ENCODE measurements at places on chromosomes 2 and 18. TPM values are rescaled to one million over a fixed set of nuclear protein-coding genes. Genes with fewer than 3 reads are reported as not detected.

DNA sequence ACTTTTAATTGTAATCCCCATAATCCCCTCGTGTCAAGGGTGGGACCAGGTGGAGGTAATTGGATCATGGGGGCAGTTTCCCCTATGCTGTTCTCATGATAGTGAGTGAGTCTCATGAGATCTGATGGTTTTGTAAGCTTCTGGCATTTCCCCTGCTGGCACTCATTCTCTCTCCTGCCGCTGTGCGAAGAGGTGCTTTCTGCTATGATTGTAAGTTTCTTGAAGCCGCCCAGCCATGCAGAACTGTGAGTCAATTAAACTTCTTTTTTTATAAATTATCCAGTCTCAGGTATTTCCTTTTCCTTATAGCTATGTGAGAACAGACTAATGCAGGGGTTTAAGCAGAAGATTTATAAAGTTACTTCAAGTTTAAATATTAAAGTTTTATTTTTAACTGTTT lies 655.2 kb downstream of the EPHA4 start:
- no peak for DNase-seq

The CHST10 gene
- total RNA-seq: not detected

DNA sequence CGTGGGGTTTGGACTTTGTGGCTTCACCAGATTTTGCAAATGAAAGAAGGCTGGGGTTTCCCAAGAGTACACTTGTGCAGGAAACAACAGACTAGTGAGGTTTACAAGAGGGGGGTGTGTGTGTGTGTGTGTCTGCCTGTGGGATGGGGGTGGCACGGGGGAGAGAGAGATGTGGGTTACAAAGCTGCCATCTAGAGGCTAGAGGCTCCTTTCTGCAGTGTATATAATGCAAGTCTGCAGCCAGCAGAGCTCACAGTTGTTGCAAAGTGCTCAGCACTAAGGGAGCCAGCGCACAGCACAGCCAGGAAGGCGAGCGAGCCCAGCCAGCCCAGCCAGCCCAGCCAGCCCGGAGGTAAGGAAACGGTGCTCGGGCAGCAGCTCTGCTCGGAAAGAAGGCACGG lies at the start of gene ACKR3:
ACKR3 (plus strand) TSS at position 253 of the 401 bp plus-strand sequence. CDS start 10,641 bp downstream, outside the sequence.
- peak; percentile 67 for DNase-seq

GRCh38 chr2:163471947-163472346 lies 263.9 kb downstream of the FIGN start:
- no peak for DNase-seq

GRCh38 chr2:212409560-212409959 lies 129.0 kb downstream of the ERBB4 start:
- DNase-seq: no peak

GRCh38 chr2:136328207-136328795 lies 210.4 kb upstream of the CXCR4 start:
- no peak for DNase-seq

DNA sequence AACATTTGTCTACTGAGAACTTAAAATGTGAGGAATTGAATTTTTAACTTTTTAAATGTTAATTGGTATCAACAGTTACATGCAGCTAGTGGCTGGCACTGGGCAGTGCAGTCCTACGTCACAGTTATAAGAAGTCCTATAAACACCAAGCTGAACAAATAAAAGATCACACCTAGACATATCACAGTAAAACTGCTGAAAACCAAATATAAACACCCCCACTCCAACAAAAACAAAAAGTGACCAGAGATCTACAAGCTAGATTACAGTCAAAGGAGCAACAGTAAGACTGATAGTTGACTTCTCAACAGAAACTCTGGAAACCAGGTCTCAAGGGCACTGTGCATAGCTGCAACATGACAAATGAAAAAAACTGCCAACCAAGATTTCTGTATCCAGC lies 19.4 kb downstream of the TLK1 start:
- DNase-seq: no peak

- DNase-seq: no peak
Measured at GRCh38 chr2:5540856-5541255, 151.3 kb upstream of the SOX11 start.

GRCh38 chr2:166454006-166454595 lies 39.9 kb downstream of the SCN7A start:
- no peak for DNase-seq

DNA sequence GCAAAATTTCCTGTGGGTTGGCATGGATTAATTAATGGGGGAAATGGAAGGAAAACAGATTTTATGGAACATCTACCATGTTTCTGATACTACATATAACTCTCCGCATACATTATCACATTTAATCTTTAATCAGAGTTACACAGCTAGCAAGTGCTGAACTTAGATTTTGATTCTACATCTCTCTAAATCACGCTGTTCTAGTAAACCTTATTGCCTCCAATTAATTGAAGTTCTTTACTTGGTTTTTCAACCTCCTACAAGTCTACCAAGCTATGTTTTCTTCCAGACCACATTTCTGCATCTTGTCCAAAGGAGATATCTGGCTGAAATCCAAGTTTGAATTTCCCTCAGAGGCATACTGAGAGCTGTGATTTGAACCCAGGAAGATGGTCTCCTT lies 125.8 kb upstream of the GAREM1 start:
- no peak for DNase-seq

The CPS1 gene
- total RNA-seq: 1.2 TPM

GRCh38 chr18:28903306-28903705 lies 726.4 kb upstream of the CDH2 start:
- no peak for DNase-seq

The SEPTIN2 gene
- 209 TPM for total RNA-seq

- no peak for DNase-seq
Measured at GRCh38 chr2:230949966-230950873, 25.2 kb upstream of the GPR55 start.

The SALL3 gene
- total RNA-seq: not detected

GRCh38 chr2:186327251-186327868 lies 158.7 kb upstream of the ZC3H15 start:
- DNase-seq: no peak

DNA sequence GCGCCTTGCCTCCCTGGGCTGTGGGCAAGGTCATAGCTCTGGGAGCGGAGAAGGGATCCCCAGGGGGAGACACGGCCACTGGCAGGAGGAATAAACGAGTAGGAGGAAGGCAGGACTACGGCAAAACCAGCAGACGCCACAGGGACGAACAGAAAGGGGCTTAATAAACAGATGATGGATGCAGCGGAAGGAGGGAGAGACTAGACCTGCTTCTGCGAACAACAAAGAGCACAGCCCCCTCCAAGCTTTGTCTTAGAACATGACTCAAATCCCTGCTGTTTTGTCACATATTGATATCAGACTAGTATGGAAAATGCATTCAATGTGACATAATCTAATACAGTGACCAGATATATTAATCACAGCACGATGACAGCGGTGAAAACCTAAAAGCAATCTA lies 155.9 kb upstream of the TPO start:
- no peak for DNase-seq

The ST8SIA5 gene
- not detected for total RNA-seq

GRCh38 chr2:221286406-221286805 lies 285.7 kb downstream of the EPHA4 start:
- DNase-seq: no peak

GRCh38 chr2:6986301-6986911 lies 69.2 kb downstream of the RNF144A start:
- no peak for DNase-seq

- no peak for DNase-seq
Measured at GRCh38 chr2:144403933-144404332, 116.0 kb downstream of the ZEB2 start.

DNA sequence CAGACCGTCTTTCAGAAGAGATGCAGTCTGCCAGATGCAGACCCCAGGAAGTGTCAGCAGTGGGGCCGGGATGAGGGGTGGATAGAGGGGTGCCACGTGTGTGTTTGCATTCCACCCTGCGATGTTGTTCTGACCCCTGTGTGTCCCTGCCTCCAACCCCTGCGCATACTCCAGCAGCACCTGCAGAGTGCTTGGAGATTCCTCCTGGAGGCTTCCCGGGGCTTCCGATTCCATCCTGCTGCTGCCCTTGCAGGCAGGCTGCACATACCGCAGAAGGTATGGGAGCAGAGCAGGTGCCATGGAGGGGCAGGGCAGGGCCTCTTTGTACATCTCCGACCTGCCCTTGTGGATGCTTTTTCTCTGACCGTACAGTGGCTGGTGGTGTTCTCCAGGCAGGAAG lies 177.2 kb downstream of the SH3RF3 start:
- DNase-seq: no peak

GRCh38 chr2:5454051-5454390 lies 238.2 kb upstream of the SOX11 start:
- DNase-seq: no peak

GRCh38 chr2:219443016-219443696 lies 8.5 kb downstream of the SPEG start:
- DNase-seq: no peak

The UGT1A10 gene
- total RNA-seq: 1.0 TPM

- DNase-seq: no peak
Measured at GRCh38 chr18:45666520-45666919, 51.2 kb downstream of the SLC14A2 start.

- no peak for DNase-seq
Measured at GRCh38 chr2:192500550-192501200, 305.9 kb upstream of the TMEFF2 start.

DNA sequence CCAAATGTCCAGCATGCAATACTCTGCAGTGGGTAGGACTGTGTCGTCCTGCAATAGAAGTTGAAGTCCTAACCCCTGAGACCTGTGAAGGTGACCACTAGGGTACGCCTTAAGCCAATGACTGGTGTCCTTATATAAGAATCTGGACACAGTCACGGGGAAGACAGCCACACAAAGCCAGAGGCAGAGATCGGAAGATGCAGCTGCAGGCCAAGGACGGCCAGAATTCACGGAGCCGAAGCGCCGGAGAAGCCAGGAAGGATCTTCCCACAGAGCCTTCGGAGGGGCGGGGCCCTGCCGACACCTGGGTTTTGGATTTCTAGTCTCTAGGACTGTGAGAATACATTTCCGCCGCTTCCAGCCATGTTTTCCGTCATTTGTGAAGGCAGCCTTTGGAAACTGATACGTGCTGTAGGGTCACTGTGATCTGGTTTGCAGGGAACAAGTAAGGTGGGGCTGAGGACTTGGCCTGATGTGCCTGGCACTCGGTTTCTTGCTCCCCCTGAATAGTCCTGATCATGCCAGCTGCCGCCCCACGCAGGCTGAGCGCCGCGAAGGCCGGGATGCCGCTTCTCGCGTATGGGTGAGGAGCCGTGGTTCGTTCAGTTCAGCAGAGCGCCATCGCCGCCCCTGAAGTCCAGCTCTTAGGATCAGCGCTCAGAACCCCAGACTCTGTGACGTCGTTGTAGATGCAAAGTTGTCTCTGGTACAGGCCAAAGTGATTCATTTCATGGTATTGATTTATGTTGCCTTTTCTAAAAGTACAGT lies 38.7 kb downstream of the PTGR3 start:
- DNase-seq: no peak

DNA sequence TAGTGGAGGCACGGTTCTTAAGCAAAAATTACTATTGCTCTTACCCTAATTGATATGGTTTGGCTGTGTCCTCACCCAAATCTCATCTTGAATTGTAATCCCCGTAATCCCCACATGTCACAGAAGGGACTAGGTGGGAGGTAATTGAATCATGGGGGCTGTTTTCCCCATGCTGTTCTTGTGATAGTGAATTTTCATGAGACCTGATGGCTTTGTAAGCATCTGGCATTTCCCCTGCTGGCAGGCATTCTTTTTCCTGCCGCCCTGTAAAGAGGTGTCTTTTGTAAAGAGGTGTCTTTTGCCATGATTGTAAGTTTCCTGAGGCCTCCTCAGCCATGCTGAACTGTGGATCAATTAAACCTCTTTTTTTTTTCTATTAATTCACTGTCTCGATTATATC lies 1691.8 kb upstream of the SLC39A10 start:
- DNase-seq: no peak

GRCh38 chr18:50879302-50880118 lies 592 bp downstream of the ME2 start:
- DNase-seq: no peak

DNA sequence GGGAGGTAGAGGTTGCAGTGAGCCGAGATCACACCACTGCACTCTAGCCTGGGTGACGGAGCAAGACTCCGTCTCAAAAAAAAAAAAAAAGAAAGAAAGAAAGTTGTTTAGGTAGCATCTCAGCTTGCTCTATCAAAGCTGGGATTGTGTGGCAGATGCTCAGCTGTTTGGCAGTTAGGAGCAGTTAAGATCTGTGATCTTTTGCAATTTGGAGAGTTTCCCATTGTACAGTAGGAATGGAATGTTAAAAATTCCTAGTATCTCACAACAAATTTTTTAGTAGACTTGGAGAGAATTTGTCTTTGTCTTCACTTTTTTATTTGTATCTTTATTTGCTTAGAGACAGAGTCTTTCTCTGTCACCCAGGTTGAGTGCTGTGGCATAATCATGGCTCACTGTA lies 122.9 kb upstream of the UNC80 start:
- no peak for DNase-seq

DNA sequence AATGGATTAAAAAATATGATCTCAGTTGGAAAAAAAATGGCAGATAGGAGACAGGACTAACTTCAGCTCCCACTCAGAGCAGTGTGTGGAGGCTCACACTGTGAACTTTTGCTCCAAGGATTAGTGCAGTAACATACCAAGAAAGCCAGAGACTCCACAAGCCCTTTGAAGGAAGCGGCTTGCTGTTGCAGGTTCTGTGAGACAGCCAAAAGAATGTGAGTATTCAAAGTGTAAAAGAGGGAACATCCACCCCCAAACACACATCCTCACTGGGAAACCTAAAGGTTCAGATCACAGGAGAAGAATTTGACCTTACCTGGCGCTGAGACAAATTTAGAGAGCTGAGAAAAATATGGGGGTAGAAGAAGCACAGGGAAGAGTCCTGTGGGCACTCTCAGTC lies 77.5 kb downstream of the FAM171B start:
- DNase-seq: peak; percentile 81

- no peak for DNase-seq
Measured at GRCh38 chr2:162328424-162329157, 10.1 kb upstream of the IFIH1 start.

DNA sequence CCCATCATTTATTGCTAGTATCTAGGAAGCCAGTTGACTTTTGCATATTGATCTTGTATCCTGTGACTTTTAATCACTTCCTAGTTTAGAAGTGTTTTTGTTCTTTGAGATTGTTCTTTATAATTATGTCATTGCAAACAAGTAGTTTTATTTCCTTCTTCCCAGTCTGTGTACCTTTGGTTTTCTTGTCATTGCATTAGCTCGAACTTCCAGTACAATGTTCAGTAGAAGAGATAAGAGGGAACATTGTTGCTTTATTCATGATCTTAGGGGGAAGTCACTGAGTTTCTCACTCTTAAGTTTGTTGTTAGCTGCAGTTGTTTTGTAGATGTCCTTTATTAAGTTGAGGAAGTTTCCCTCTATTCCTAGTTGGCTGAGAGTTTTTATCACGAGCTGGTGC lies 61.0 kb downstream of the TRAPPC12 start:
- DNase-seq: no peak

DNA sequence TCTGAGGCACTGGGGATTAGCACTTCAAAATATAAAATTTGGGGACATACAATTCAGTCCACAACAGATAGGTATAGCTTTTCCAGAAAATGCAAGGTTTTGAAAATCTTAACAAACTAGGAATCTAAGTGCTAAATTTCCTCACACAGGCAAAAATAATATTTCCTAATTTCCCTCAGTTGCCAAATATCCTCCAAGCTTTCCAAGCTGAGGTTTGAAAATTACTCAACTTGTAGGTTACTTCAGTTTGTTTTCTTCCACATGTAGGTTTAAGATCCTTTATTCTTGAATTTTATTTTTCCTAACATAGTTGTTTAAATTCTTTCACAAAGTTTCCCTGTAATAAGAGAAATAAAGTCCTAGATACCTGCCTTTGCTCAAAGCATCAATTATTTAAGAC lies 192.9 kb upstream of the NRXN1 start:
- no peak for DNase-seq

Data from Caco-2 (cell line).